SJSA1 (cell line): ENCODE measurements at places on chromosomes 3 and 15. TPM values are rescaled to one million over a fixed set of nuclear protein-coding genes. Genes with fewer than 3 reads are reported as not detected.

DNA sequence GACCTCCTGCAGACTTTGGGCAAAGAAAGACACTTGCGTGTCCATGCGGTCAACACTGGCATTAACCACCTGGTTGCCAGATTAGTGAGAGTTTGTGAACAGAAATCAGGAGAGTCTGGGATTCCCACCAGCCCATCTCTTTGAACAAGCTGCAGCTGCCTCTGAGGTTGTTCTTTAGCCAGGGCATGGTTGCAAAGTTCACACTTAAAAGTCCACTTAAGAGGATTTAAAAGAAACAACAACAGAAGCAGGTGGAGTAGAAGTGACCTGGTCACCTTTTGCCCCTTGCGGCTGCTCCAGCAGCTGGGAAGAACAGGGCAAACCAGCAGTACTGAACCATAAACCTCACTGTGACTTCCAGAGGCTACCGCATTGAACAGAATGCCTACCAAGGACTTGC, 97.3 kb downstream of the FOXB1 start:
- H3K27me3 ChIP-seq: 0 out of 2 replicates have a peak, but pooled peaks cover 4% of the 10 kb centered on the region
- no peak for DNase-seq
- H3K36me3 ChIP-seq: no peaks in the 10 kb centered on the region
- H3K4me1 ChIP-seq: no peaks in the 10 kb centered on the region
- no peak overlapping the region for H3K4me3 ChIP-seq

DNA sequence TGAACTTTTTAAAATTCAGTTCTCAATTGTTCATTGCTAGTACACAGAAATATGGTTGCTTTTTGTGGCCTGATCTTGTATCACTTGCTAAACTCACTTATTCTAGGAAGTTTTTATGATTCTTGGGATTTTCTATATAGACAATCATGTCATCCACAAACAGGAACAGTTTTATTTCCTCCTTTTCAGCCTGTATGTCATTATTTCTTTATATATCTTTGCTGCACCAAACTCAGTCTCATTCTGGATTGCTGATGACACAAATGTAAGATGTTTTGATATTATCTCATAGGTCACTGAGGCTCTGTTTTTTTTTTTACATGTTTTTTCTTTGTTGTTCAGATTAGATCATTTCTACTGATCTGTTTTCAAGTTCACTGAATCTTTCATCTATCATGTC, 71.7 kb downstream of the TTBK2 start:
- no peaks in the 10 kb centered on the region for H3K27me3 ChIP-seq
- DNase-seq: no peak
- 0 out of 2 replicates have a peak, but pooled peaks cover 2% of the 10 kb centered on the region for H3K36me3 ChIP-seq
- H3K4me3 ChIP-seq: no peak overlapping the region
- no peak overlapping the region for H3K27ac ChIP-seq

Gene PCLAF
- total RNA-seq: 116 and 125 TPM in 2 replicates

Gene LYZL4
- total RNA-seq: not detected in 2 replicates

DNA sequence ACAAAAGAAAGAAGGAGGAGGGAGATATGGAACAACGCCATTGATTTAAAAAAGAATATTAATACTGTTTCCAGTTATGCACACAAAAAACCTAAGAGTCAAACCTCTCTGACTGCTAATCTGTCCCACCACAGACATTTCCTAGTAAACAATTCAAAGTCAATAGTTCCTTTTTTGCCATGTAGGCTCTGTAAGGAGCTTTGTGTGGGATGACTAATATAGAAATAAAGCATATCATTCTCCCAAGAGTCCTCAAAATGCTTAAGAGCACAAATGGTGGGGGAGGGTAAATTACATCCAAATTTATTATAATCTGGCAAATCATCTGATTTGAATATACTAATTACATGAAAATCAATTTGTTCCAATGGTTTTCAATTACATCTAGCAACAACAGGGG, 155.9 kb upstream of the CNTN4 start:
- no peaks in the 10 kb centered on the region for H3K4me1 ChIP-seq
- H3K27me3 ChIP-seq: no peaks in the 10 kb centered on the region
- H3K36me3 ChIP-seq: no peaks in the 10 kb centered on the region
- DNase-seq: no peak

DNA sequence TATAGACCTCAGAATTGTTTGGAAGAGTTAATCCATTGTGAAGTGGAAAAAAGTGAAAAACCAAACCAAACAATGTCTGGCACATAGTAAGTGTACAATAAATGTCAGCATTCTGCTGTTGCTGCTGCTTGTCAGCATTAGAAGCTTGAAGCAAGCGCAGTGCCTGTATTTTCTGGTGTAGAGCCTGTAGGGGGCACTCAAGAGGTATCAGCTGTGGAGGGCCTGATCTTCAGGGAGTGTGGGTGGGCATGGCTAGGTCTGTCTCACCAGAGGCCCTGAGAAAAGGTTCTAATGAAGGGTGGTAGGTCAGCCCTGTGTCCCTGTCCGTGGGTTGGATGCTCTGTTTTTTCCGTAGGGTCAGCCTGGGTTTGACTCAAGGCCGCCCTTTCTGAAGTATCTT, 3.6 kb downstream of the ADAMTSL3 start:
- no peaks in the 10 kb centered on the region for H3K36me3 ChIP-seq
- no peak for DNase-seq
- no peaks in the 10 kb centered on the region for H3K27me3 ChIP-seq

GRCh38 chr3:14279626-14280061, 101.0 kb downstream of the LSM3 start:
- H3K27me3 ChIP-seq: no peaks in the 10 kb centered on the region
- no peaks in the 10 kb centered on the region for H3K36me3 ChIP-seq
- no peak overlapping the region for H3K4me3 ChIP-seq
- no peak overlapping the region for H3K27ac ChIP-seq

GRCh38 chr3:45259133-45259532, 33.0 kb upstream of the TMEM158 start:
- H3K36me3 ChIP-seq: no peaks in the 10 kb centered on the region
- DNase-seq: no peak
- H3K27me3 ChIP-seq: no peaks in the 10 kb centered on the region
- H3K4me1 ChIP-seq: peaks cover 6% of the 10 kb centered on the region; the same call in 1 of the 2 replicates

DNA sequence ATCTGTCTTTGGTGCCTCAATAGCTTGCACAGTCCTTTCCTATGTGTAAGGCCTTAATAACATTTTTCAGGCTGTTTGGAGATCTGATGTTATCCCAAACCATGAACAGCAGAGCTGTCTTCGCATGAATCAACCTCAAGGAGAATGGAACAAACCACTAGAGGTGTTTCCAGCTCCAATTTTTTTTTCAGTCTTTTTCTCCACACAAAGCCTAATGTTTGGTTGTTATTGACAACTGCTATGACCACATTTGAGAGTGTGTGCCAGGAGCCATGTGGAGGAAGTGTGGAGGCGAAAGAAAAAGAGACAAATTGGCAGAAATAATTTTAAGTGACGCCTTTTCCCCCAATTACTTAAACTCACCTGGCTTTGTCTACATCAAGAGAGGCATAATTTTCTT, 38.7 kb downstream of the RTP4 start:
- DNase-seq: no peak
- H3K36me3 ChIP-seq: no peaks in the 10 kb centered on the region
- H3K4me3 ChIP-seq: no peak overlapping the region
- no peaks in the 10 kb centered on the region for H3K27me3 ChIP-seq
- peaks cover 16% of the 10 kb centered on the region for H3K4me1 ChIP-seq

DNA sequence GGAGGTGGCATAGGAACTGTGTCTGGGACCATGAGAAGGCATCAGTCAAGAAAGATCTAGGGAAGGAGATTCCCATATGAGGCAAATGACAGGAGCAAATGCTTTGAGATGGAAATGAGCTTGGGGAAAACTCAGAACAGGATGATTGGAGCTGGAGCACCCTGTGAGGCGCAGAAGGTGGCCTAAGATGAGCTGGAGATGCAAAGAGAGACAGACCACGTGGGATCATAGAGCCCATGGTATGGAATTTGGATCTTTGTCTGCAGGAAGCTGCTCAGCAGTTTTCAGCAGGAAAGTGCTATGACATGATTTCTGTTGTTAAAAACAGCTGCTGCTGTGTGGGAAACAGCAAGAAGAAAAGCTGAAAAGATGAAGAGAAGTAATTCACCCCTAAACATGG, 310.6 kb downstream of the MAGI1 start:
- H3K27me3 ChIP-seq: no peaks in the 10 kb centered on the region
- no peaks in the 10 kb centered on the region for H3K36me3 ChIP-seq
- DNase-seq: no peak
- H3K4me1 ChIP-seq: no peaks in the 10 kb centered on the region
- H3K27ac ChIP-seq: no peak overlapping the region

Gene FANCD2OS
- total RNA-seq: not detected in 2 replicates

GRCh38 chr3:119580067-119580760, 922 bp downstream of the ADPRH start:
- H3K4me1 ChIP-seq: peaks cover 6% of the 10 kb centered on the region
- DNase-seq: no peak
- H3K36me3 ChIP-seq: no peaks in the 10 kb centered on the region
- peak overlapping the region; percentile 51 for H3K4me3 ChIP-seq

Gene MFN1
- 29.7 and 40.2 TPM in 2 replicates for total RNA-seq

Gene VGLL3
- 11.3 and 17.1 TPM in 2 replicates for total RNA-seq

Gene DNAJA4
- total RNA-seq: 0.09 and 0.16 TPM in 2 replicates

DNA sequence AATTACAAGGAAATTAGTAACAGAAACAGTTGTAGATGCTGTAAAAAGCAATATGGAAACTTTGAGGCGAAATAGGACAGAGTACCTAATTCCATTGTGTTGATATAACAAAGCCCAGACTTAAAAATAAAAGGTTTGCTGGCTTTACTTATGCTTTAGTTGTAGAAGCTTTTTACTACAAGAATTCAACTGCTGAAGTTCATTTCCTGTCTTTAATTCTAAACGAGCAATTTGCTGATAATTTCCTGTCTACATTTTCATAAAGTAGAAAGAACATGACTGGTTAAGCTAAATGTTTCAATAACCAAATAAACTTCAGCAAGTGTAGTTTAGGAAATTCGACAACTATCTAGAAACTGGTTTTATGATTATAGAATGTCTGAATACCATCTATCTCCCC, 423.8 kb downstream of the MECOM start:
- H3K4me3 ChIP-seq: no peak overlapping the region
- peaks cover 6% of the 10 kb centered on the region; the same call in 1 of the 2 replicates for H3K4me1 ChIP-seq
- DNase-seq: no peak
- H3K27me3 ChIP-seq: no peaks in the 10 kb centered on the region; the same call in 1 of the 2 replicates
- no peaks in the 10 kb centered on the region for H3K36me3 ChIP-seq

Gene RAB8B
- 66.8 and 75.1 TPM in 2 replicates for total RNA-seq

- no peak overlapping the region for H3K4me3 ChIP-seq
- no peaks in the 10 kb centered on the region for H3K36me3 ChIP-seq
- DNase-seq: no peak
- H3K27ac ChIP-seq: no peak overlapping the region
- H3K4me1 ChIP-seq: no peaks in the 10 kb centered on the region
Observed at GRCh38 chr3:10651506-10651905, 146.1 kb upstream of the ATP2B2 start.

Gene GOLGA8J
- total RNA-seq: not detected in 2 replicates

DNA sequence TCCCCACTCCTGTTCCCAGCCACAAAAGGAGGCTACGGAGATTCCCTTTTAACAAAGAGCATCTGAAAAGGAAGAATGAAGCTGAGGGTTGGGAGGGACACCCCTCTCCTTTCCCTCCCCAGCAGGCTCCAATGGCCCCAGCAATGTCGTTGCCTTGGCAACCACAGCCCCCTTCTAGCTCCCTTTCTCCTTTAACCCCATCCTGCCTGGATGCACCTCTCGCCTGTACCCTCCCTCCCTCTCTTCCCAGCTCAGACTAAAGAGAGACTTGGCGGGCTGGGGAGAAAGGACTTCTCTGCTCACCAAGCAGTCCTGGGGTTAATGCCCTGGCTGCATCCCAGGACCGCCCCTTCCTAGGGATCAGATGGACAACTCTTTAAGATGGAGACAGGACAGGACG, 7.1 kb upstream of the RPL29 start:
- no peak for DNase-seq
- no peaks in the 10 kb centered on the region for H3K36me3 ChIP-seq
- no peaks in the 10 kb centered on the region for H3K27me3 ChIP-seq
- H3K4me1 ChIP-seq: 0 out of 2 replicates have a peak, but pooled peaks cover 1% of the 10 kb centered on the region

- no peaks in the 10 kb centered on the region for H3K27me3 ChIP-seq
- no peak overlapping the region for H3K27ac ChIP-seq
- no peak for DNase-seq
- no peak overlapping the region for H3K4me3 ChIP-seq
Observed at GRCh38 chr15:60626051-60626450, 147.1 kb upstream of the ICE2 start.

GRCh38 chr3:50161320-50161719, 6.2 kb downstream of the SEMA3F start:
- no peaks in the 10 kb centered on the region for H3K36me3 ChIP-seq
- no peak for DNase-seq
- H3K4me3 ChIP-seq: no peak overlapping the region
- no peak overlapping the region for H3K27ac ChIP-seq
- H3K4me1 ChIP-seq: no peaks in the 10 kb centered on the region

Gene FAN1
- 10.1 and 10.9 TPM in 2 replicates for total RNA-seq

GRCh38 chr3:102682741-102683140, 247.9 kb downstream of the ZPLD1 start:
- H3K27me3 ChIP-seq: no peaks in the 10 kb centered on the region; the same call in 1 of the 2 replicates
- H3K27ac ChIP-seq: no peak overlapping the region
- peaks cover 6% of the 10 kb centered on the region for H3K4me1 ChIP-seq
- no peak overlapping the region for H3K4me3 ChIP-seq

DNA sequence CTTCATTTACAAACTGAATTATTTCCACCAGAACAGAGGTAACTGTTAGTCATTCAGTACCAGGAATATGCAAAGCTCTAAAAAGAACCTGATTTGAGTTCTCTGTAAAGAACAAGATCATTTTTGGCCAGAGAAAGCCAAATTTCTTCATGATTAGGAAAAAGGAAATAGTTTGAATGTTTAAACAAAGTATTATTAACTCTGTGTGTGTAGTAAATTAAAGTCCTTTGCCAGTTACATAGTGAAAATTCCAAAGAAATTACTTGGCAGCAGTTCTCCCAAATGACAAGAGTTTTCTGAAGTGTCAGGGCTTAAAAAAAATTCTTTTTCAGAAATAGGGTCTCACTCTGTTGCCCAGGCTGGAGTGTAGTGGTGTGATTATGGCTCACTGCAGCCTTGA, 24.5 kb downstream of the QTRT2 start:
- DNase-seq: no peak
- H3K4me1 ChIP-seq: no peaks in the 10 kb centered on the region
- H3K36me3 ChIP-seq: peaks cover 50% of the 10 kb centered on the region
- H3K27me3 ChIP-seq: no peaks in the 10 kb centered on the region
- H3K27ac ChIP-seq: no peak overlapping the region

- H3K4me1 ChIP-seq: peaks cover 40% of the 10 kb centered on the region
- no peaks in the 10 kb centered on the region for H3K27me3 ChIP-seq
- H3K4me3 ChIP-seq: no peak overlapping the region
- no peak overlapping the region for H3K27ac ChIP-seq
Observed at GRCh38 chr3:126924458-126924857, 58.5 kb upstream of the PLXNA1 start.
